ENCODE measurements at places on chromosomes 7 and 10. TPM values are rescaled to one million over a fixed set of nuclear protein-coding genes. Genes with fewer than 3 reads are reported as not detected.

The DLX5 gene
- total RNA-seq: not detected

The ADCYAP1R1 gene
- not detected for total RNA-seq

The CLDN3 gene
- total RNA-seq: 2.8 TPM

The HYAL4 gene
- not detected for total RNA-seq

The EFCAB10 gene
- 2.7 TPM for total RNA-seq

The VSIR gene
- 31.1 TPM for total RNA-seq

The ZNF804B gene
- not detected for total RNA-seq

The PCLO gene
- 0.88 TPM for total RNA-seq

The HSPA14 gene
- 45.1 TPM for total RNA-seq

The SEC31B gene
- 1.3 TPM for total RNA-seq

The GLI3 gene
- 0.08 TPM for total RNA-seq

The HOXA10 gene
- 7.1 TPM for total RNA-seq

The FAM237B gene
- total RNA-seq: not detected

The HOXA9 gene
- total RNA-seq: 0.70 TPM

The VGF gene
- 12.8 TPM for total RNA-seq

The ACTL6B gene
- not detected for total RNA-seq

The CXCL12 gene
- total RNA-seq: 0.19 TPM

The ZNF25 gene
- 1.9 TPM for total RNA-seq

The ACBD7 gene
- total RNA-seq: 0.86 TPM

The NOS3 gene
- total RNA-seq: 0.63 TPM

The REPIN1 gene
- 72.0 TPM for total RNA-seq

The ST8SIA6 gene
- 0.13 TPM for total RNA-seq

The NPY4R gene
- total RNA-seq: 38.2 TPM

The NKX1-2 gene
- total RNA-seq: 0.06 TPM

The PODXL gene
- 35.9 TPM for total RNA-seq

The UBE2D4 gene
- 11.5 TPM for total RNA-seq

The KLF14 gene
- not detected for total RNA-seq

The ZPBP gene
- not detected for total RNA-seq

Measured in A549 treated with GW870086 at 1 μM for 4 hours (cell line).